Activated CD4-positive, alpha-beta T cell treated with anti-CD3 and anti-CD28 coated beads, Interleukin-2, Interleukin-4, amounts not matched to agents 100 ng/mL and 50 ng/mL, durations not matched to agents 16 hours and 8 hours (primary cell): ENCODE measurements at places on chromosomes 1 and 21.

GRCh38 chr1:170114906-170115305, 30.9 kb upstream of the NTMT2 start:
- DNase-seq = no peak

DNA sequence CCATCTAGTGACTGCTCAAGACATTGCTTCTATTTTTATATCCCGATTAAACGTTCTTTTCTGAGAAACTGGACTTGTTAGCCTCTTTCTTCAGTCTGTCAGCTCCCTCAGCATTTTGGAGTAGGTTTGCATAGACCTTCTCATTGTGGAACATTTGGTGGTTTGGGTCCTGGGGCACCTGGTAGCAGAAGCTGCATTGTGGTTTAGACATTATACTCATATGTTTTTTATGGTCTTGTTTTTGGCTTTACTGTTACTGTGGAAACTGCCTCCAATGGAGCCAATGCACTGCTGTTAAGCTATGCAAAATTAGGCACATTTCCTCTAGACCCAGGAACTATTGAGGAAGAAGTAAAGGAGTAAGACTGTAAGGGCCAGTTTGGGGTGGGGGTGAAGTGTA, 36.7 kb upstream of the LRRC8B start:
- DNase-seq = peak; percentile 60

DNA sequence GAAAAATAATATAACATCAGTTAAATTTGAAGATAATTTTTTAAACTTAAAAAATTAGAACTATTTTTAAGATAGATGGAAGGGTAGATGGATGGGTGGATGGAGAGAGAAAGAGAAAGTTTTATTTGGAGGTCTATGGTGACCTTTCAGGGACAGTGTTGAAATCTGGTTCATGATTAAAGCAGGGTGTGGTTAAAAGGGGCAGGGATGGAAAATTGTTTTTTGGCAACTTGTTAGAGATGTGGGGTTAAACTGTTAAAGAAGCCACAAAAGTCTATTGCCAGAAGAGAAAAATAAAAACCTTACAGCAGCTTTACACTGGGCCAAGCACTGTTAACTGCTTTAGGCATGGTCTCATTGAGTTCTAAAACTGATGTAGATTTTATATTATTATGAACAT, 134.9 kb upstream of the GORAB start:
- no peak for DNase-seq

DNA sequence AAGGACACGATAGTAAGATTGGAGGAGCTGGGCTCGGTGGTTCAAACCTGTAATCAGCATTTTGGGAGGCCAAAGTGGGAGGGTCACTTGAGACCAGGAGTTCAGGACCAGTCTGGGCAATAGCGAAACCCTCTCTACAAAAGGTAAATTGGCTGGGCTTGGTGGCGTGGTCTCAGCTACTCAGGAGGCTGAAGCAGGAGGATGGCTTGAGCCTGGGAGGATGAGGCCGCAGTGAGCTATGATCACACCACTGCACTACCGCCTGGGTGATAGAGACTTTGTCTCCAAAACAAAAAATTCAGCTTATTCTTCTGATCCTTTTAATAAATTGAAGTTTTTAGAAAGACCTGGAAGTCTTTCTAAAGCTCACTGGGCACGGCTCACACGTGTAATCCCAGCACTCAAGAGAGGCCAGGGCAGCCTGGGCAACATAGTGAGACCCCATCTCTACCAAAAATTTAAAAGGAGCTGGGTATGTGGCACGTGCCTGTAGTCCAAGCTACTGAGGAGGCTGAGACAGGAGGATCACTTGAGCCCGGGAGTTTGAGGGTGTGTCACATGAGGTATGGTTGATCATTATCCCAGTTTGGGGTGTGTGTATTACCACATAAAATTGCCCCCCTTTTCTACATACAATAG, 15.3 kb downstream of the MASP2 start:
- DNase-seq = no peak

GRCh38 chr21:33751120-33751519, 108.8 kb downstream of the ITSN1 start:
- DNase-seq = no peak

GRCh38 chr1:151841141-151841540, 1.5 kb upstream of the C2CD4D start:
- DNase-seq = no peak
